ENCODE measurements at places on chromosomes 6 and 20. TPM values are rescaled to one million over a fixed set of nuclear protein-coding genes. Genes with fewer than 3 reads are reported as not detected.

CCDC170 gene
- 24.1 TPM for total RNA-seq

SPATA2 gene
- 8.0 TPM for total RNA-seq

NPEPL1 gene
- total RNA-seq: 24.3 TPM

PTCHD4 gene
- 0.31 TPM for total RNA-seq

NKX2-2 gene
- not detected for total RNA-seq

HDGFL1 gene
- total RNA-seq: not detected

OR12D1 gene
- total RNA-seq: not detected

LY6G6F gene
- not detected for total RNA-seq

KHDC1L gene
- not detected for total RNA-seq

MRPS18A gene
- total RNA-seq: 37.8 TPM

WASF1 gene
- total RNA-seq: 4.6 TPM

LZTS3 gene
- total RNA-seq: 13.9 TPM

ARMC12 gene
- 0.52 TPM for total RNA-seq

SLC29A1 gene
- 19.1 TPM for total RNA-seq

TAAR1 gene
- total RNA-seq: not detected

TP53RK gene
- total RNA-seq: 11.6 TPM

DACT2 gene
- total RNA-seq: 2.6 TPM

ALDH8A1 gene
- 0.55 TPM for total RNA-seq

SULF2 gene
- total RNA-seq: 20.4 TPM
